NCI-H2029 treated with DMSO at 0.1 percent for 48 hours (cell line): ENCODE measurements at places on chromosomes 5 and 9.

- DNase-seq = no peak
Measured at GRCh38 chr9:4137234-4137633, 162.6 kb downstream of the GLIS3 start.

- DNase-seq = no peak
Measured at GRCh38 chr9:111074395-111074794, 36.1 kb upstream of the LPAR1 start.

DNA sequence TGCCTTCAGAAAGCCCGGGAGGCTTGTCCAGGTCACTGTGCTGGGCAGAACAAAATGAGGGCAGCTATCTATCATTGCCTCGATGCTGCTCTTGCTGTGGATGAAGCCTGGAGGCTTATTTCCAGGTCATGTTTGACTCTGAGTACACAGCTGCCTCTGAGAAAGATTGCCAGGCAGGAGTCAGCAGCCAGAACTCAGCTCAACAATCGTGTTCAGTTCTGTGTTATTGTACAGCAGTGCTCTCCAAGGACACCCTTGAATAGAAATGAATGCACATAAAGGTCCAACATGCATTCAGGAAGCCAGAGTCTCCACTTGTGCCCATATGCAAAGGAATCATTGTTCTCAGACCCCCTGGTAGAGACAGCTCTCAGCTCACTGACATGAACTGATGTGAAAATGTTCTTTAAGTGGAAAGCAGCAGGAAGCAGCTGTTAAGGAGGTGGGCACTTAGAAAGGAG, 61.7 kb upstream of the ZFR start:
- no peak for DNase-seq

- DNase-seq = peak; percentile 36
Measured at GRCh38 chr5:94691949-94692348, 73.5 kb downstream of the SLF1 start.

GRCh38 chr5:61306531-61307131, 25.4 kb upstream of the ZSWIM6 start:
- DNase-seq = no peak
